ENCODE measurements at places on chromosomes 4 and X.

GRCh38 chrX:63561425-63561824 is 210.3 kb upstream of the SPIN4 start:
- DNase-seq = no peak

DNA sequence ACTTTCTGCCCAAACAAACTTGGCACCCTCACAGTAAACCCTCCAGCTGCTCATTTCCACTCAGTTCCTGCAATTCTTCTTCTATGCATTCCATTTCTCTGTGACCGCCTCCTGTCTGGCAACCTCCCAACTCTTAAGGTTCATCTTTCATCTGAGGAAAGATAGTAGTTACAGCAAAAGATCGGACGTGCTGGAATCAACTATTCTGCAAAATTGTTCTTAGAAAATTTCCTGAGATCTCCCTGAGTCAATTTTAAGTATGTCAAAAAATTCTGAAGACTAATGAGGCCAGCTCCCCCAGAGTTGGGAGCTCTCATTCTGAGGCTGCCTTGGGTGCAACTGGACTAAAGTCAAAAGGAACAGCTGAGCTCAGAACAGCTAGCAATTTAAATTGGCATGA is 1026.0 kb downstream of the ADGRL3 start:
- no peak for DNase-seq

- DNase-seq = no peak
Measured at GRCh38 chr4:169912996-169913395, 113.2 kb downstream of the MFAP3L start.

- DNase-seq = no peak
Measured at GRCh38 chr4:118113220-118113619, 78.9 kb downstream of the NDST3 start.

DNA sequence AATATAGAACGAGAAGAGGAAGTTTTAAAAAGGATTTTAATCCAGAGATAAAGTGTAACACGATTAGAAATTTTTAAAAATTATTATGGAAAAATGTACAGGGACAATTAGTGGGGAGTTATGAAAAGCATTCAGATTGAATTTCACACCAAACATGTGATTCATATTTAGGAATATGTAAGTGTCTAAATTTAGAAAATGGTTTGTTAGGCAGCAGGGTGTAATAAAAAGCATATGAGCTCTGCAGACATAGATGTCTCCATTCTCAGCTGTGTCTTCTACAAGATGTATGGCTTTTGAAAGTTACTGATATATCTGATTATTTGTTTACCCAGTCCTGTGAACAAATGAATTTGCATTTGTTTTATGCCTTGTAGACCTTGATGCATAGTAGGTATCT is 638.9 kb upstream of the AGA start:
- no peak for DNase-seq

GRCh38 chr4:26525136-26525770 is 35.0 kb upstream of the CCKAR start:
- no peak for DNase-seq

- no peak for DNase-seq
Measured at GRCh38 chr4:112252234-112252633, 20.6 kb downstream of the AP1AR start.

- DNase-seq = no peak
Measured at GRCh38 chr4:4694296-4694772, 152.5 kb upstream of the STX18 start.

Data from activated T-helper 1 cell treated with anti-CD3 and anti-CD28 coated beads, Interleukin-12 subunit alpha, Interleukin-12 subunit beta, Interleukin-2, Interleukin-4 antibody, amounts not matched to agents 30 ng/mL and 10 ng/mL and 1 ng/mL, durations not matched to agents 14 hours and 24 hours and 36 hours (primary cell).